ENCODE measurements at places on chromosomes 12 and 14.

DNA sequence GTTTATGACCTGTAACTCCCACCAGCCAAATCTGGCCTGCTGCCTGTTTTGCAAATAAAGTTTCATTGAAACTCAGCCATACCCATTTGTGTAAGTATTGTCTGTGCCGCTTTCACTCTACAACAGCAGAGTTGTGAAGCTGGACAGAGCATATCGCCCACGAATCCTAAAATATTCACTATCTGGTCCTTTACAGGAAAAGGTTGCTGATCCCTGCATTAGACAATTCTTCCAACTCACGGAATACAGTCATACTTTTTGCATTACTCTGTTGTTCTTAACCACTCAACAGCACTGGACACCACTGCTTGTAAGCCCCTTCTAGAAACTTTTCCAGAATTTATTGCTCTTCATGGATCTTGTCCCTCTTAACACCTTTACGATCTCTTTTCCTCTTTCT, 435.4 kb downstream of the EGLN3 start:
- DNase-seq = no peak

DNA sequence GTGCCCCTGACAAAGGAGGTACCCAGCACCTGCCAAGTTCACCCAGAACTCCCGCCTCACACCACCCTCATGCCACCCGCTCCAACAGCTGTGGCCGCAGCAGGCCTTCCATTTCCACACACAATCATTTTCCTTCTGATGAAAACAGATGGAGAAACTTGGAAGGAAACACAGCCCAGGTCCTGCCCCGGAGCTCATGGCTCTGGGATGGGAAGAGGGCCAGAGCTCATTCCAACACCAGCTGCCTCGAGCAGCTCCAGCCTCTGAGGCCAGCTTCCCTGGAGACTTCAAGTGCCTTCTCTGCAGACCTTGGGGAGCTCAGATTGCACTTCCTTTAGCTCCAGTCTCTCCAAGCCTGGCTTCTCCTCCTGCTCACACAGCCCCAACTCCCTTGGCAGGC, 55.1 kb upstream of the CMKLR1 start:
- DNase-seq = no peak

- DNase-seq = no peak
These were observed 126.9 kb upstream of the KRAS start for GRCh38 chr12:25377469-25378177.

- no peak for DNase-seq
These were observed 14.1 kb downstream of the P2RX2 start for GRCh38 chr12:132632521-132633228.

GRCh38 chr14:99968191-99968920, 96.9 kb upstream of the EVL start:
- no peak for DNase-seq

DNA sequence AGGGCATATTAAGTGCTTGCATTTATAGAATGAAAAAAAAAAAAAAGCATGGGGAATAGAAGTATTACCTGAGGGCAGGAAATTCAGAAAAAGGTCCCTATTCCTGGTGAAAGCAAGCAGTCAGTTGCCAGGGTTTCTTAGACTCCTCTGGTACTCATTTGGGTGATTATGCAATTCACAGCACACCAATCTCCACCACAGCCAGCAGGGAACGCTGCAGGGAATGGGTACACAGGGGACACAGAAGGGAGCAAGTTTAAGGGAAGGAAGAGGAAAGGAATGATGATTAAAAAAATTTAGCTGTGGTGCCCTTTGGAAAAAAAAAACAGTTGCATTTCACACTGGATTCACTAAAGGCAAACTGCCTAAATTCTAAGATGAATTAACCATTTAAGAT, 14.2 kb downstream of the BLTP3B start:
- DNase-seq = no peak

- DNase-seq = no peak
These were observed 3.6 kb downstream of the VDR start for GRCh38 chr12:47901063-47901717.

- no peak for DNase-seq
These were observed 2.2 kb downstream of the TMEM106C start for GRCh38 chr12:47965581-47965980.

- DNase-seq = no peak
These were observed 333.3 kb downstream of the ZFP36L1 start for GRCh38 chr14:68459480-68460136.

GRCh38 chr14:92586963-92587699, 73.5 kb downstream of the RIN3 start:
- DNase-seq = no peak

GRCh38 chr14:55580470-55581341, 699 bp downstream of the KTN1 start:
- DNase-seq = peak; percentile 30

- no peak for DNase-seq
These were observed 232.2 kb downstream of the EMP1 start for GRCh38 chr12:13428538-13429265.

DNA sequence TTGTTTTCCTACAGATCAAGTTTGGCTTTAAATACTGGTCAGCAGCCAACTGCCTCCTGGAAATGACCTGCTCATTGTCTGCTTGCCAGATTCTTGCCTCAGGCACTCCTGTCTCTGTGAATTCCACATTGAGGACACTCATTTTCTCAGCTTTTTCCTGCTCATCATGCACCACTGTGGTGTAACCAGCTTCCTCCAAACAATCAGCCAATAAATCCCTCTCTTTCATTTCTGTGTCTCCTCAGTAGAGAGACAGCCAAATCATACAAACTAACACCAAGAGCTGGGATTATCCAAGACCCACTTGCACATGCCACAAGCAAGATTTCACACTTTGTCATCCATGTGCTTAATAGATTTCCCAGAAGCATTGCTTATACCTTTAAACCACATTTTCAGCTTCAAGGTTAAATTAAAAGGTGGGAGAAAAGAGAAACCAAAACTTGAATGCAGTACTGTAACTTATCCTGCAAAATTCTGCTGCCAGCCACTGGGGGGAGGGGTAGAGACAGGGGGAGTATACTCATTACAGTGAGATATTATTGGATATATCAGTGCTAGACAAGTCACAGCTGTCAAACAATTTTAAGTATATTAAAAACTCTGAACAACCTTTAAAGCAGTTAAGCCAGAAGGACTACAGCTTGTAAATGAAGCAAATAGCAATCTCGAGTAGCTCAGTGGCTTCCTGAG, 105.0 kb downstream of the PPP2R5E start:
- peak; percentile 41 for DNase-seq

GRCh38 chr14:105935384-105935783, 409.0 kb downstream of the TMEM121 start:
- DNase-seq = no peak

DNA sequence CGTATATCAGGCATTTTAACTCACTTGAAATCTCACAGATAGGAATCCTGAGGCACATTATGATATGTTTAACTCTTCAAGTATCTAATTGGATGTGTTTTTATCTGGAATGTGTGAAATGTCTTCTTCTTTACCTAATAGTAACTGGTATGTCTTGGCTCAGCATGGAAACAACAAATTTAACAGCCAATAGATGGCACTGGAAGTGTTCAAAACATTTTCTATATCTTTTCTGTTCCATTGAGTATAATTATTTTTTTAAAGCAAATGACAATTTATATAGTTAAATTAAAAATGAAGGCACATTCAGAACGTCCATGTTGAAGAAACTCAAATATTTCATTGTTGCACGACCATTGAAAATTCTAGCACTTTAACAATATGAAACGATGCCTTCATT, 164.6 kb upstream of the SLC16A7 start:
- DNase-seq = no peak

- peak; percentile 34 for DNase-seq
These were observed 3.4 kb downstream of the BMP4 start for GRCh38 chr14:53953002-53953827.

DNA sequence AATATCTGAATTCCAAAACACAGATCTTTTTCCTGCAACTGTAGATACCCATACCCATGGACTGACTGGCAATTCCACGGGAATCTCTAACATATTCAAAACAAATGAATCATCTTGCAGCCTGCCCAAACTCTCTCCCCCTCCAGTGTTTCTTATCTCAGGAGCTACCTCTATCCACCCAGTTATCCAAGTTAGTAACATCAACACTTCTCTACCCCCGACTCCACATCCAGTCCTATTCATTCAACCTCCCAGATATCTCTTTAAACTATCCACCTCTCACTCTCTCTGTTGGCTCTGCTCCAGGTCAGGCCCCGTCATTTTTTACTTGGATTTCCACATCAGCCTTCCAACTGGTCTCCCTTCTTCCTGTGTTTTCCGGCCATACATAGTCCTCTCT, 6.7 kb upstream of the KCNH5 start:
- DNase-seq = no peak

DNA sequence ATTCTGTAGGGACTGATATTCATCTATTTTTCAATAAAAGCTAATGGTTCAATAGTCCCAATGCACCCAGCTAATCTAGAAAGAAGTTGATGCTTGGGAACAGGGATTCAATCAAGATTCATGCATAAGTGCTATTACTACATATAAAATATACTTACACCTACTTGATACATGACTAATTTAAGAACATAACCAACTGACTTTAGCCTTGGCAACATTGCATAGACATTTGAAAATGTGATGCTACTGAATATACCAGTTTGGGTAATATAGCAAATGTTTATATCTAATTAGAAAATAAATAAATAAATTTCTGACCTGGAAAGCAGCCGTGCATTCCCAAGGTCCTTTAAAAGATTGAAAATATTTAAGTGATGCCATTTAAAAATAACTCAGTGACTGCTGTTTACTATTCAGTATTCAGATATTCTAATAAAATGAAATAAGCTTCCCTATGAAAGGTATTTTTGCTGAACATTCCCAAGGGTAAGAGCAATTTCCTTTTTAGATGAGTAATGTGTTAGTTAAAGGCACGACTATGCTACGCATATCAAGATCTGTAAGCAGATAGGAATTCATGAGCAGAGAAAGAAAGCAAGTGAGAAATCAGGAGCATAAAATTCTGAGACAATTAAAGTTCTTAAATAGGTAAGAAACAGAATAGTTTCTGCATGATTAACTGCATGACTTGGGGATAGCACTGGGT, 160.6 kb upstream of the SYT1 start:
- no peak for DNase-seq

DNA sequence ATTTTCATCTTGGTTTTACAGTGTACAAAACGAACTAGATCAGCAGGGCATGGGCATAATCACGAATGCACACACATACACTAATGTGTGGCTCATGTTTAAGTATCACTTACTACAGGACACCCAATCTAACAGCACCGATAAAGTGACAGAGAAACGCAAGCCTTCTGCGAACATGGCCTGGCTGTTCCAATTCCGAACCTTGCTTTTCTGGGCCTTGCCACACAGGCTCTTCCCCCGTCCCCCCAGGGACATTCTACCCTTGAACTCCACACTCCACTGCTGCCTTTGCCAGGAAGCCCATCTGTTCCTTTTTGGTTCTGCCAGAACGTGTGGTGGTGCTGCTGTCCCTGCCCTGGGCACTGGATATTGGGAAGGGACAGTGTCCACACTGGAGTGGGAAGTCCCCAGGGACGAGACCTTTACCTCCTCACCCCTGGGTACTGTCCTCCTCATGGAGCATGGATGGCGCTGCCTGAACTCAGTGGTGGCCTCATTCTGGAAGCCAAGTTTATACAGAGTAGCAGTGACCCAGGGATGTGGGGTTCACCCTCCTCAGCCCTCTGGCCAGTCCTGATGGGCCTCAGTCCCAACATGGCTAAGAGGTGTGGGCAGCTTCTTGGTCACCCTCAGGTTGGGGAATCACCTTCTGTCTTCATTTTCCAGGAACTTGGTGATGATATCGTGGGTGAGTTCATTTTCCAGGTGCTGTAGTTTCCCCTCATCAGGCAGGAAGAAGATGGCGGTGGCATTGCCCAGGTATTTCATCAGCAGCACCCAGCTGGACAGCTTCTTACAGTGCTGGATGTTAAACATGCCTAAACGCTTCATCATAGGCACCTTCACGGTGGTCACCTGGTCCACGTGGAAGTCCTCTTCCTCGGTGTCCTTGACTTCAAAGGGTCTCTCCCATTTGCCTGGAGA, 7.9 kb downstream of the SERPINA1 start:
- no peak for DNase-seq

GRCh38 chr12:47881826-47882427, 22.9 kb downstream of the VDR start:
- no peak for DNase-seq

DNA sequence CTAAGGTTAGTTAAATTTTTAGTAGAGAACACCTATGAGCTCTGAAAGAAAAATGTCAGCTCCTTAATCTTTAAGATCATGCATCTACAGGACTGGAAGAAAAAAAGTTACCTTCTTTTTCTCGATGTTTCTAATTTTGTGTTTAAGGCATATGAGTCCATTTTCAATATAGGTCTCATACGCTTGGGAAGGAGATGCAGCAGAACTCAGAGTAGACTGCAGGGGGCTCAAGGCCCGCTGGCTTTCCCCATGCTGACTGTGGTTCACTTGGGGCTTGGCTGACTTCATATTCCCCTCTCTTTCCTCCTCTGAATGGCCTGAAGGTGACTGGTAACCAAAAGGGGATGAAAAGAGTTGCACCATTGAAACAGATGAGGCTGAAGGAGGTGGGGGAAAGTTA, 1.5 kb downstream of the CAPRIN2 start:
- DNase-seq = no peak

- no peak for DNase-seq
These were observed 103.0 kb downstream of the PEBP1 start for GRCh38 chr12:118238888-118239287.

DNA sequence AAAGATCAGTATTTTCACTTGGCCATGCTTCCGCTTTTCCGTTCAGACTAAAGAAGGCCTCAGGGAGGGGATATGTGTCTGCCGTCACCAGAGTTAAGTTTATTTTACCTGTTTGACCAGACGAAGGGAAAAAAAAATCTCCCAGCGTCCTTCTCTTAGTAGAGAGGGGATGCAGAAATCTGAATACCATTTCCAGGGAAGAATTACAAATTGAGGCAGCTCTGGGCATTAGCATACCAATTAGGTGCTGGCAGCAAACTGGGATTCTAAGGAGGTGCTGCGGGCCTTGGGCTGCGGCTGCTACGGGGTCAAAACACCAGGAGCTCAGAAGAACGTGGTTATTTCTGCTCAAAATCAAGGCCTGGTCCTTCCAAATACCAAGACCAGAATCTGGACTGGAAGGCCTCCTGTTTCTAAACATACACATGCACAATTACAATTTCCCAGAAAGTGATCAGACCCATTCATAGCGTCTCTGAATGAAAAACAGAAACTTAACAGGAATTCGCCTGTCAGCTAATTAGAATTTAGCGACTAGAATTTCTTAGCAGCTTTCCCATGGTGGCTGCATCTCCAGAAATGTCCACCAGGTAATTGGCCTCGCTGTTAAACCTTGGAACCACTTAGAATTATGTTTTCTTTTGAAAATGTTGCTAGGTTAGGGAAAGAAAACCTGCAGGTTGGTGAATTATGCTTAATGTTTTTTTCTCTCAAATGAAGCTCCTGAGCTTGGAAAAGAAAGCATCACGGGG, 617.0 kb downstream of the VRK1 start:
- no peak for DNase-seq

Data from C1 segment of cervical spinal cord (tissue), 14 donors.